ENCODE measurements at places on chromosomes 3 and 15.

DNA sequence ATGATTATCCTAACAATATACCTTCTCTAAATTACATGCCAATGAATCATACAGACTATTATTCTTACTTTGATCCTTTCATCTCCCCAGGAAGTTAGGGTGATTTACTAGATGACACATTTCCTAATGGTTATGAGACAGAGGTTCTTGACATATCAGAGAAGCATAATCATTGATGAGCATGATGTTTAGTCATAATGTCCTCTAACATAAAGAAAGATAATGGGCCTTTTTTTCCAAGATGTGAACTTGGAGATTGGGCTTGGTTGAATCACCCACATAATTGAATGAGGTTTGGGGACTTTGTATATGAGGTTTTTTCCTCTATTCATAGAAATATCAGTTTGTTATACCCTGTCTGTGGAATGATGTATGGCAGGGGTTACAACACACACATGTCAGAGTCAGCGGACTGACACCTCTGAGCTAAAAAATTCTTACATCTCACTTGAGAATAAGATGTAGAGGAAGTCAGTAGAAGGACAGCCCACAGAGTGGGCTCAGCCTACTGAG, 69.7 kb upstream of the DCBLD2 start:
- no peak for DNase-seq

DNA sequence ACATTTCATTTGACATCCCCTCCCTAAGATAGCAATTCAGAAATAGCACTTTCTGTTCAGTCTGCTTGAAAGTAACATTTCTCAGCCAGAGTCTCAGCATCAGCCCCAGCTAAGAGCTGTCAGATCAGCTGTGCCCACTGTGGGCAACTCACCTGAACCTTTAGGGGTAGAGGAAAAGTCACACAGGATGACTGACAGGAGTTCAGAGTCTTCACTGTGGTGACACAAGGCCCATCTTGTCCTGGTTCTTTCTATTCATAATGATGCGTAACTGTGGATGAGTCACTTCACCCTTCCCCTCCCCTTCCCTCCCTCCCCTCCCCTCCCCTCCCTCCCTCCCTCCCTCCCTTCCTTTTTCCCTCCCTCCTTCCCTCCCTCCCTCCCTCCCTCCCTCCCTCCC, 96.1 kb upstream of the RASGRP1 start:
- no peak for DNase-seq

DNA sequence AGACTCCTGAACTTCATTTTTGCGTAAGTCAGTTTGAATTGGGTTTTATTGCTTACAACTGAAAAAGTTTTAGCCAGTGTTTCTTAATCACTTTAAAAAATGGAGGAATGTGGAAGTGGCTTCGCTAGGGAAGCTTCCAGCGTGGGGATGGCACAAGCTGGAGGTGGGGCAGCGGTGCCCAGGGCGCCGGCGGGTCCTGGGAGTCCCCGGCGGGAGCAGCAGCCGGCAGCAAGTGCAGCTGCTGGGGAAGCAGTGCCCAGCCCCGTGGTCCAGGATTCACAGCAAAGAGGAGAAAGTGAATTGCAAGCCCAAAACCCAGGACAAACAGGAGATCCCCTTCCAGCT, 301.8 kb upstream of the PROK2 start:
- no peak for DNase-seq

GRCh38 chr3:162492446-162493081, 996.0 kb downstream of the OTOL1 start:
- no peak for DNase-seq

DNA sequence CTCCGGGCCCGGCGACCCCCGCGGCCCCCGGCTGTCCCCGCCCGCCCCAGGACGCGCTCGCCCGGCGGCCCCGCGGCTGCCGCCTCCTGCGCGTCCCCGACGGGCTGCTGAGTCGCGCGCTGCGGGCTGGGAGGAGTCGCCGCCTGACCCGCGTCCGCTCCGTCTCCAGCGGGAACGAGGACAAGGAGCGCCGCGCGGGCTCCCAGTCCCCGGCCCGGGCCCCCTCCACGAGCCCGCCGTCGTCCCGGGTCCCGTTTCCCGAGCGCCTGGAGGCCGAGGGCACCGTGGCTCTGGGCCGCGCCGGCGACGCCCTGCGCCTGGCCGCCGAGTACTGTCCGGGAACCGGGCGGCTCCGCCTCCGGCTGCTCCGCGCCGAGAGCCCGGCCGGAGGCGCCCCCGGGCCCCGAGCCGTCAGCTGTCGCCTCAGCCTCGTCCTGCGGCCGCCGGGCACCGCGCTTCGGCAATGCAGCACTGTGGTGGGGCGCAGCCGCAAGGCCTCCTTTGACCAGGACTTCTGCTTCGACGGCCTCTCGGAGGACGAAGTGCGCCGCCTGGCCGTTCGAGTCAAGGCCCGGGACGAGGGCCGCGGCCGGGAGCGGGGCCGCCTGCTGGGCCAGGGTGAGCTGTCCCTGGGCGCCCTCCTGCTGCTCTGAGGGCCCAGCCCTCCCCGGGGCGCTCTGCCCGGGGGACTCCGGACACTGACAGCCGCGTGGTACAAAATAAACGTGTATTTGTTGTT, 1.5 kb downstream of the C2CD4A start:
- no peak for DNase-seq
